ENCODE measurements at places on chromosomes 11 and 22.

- DNase-seq: no peak
Observed at GRCh38 chr11:119782006-119782738, 53.2 kb upstream of the NECTIN1 start.

DNA sequence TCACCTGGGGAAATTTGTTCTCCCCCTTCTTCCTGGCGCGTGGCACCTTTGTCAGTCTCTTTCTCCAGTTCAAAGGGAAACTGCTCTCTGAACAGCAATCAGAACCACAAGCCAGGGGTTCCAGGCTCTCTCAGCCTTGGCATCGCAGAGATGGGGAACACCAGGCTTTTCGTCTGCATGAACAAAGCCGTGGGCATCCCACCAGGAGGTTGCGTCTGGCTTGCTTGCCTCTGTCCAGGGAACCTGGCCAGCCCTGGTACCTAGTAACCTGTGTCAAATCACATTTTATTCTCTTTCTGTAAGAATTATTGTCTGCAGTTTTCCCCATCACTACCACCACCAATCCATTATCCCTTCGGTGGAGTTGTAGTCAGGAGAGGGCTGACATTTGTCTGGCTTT is 107.0 kb downstream of the WNT7B start:
- DNase-seq: no peak

DNA sequence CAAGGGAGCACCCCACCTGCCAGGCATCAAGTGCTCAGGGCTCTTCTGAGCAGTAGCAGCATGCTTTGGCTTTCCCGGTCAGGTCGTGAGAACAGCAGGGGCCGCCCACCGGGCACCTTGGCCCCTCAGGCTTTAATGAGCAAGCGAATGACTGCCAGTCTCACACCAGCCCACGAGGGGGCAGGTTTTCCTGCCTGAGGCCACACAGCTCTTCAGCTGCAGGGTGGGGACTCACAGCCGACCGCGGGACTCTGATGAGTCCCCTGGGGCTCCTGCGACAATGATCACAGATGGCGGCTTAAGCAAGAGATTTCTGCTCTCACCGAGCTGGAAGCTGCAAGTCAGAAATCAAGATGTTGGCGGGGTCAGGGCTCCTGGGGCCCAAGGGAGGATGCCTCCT is 14.3 kb upstream of the FGF19 start:
- no peak for DNase-seq

DNA sequence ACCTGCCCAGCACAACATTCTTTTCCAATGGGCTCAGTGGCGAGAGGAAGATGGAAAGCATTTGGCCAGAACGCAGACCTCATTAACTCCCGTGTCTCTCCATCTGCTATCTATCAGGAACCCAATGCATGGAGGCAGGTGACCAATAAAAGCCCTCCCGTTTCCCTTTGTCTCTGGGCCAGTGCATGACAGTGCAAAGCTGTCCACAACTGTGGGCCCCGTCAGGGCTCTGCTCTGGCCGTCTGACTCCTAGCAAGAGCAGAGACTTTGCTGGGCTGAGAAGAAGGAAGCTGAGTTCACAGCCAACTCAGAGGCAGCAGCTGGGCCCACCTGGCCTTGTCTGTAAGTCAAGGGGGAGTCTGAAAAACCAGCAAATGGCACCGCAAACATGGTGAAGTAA is 177.8 kb downstream of the TENM4 start:
- no peak for DNase-seq

DNA sequence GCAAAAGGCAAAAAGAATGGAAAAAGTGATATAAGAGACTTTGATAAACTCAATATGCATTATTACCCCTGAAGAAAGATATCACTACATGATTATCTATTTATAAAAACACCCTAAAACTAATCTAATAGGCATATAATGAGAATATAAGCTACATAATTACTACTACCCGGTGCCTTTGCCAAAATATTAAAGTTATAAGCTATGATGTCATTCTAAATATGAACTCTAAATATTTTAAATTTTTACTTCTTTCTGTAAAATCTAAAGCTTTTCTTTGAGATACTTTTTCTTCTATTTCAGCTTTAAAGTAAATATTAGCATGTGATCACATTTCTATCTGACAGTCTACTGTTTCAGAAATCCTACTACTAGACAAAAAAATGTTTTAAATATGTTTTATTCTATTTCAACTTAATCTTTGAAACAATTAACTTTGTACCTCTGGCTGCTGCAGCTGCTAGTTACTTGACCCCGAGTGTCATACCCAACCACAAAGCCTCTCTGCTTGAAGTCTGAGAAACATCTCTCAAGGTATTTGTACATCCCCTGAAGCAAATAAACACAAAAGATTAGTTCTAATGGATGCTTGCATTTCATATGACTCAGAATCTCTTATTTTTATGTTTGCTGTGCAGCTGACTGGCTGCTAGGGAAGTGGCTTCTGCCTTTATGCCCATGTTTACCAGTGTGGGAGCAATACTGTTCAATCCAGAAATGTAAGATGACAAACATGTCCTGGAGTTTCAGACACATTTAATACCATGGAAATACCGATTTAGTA is 26.8 kb downstream of the PGM2L1 start:
- DNase-seq: no peak

- no peak for DNase-seq
Observed at GRCh38 chr11:22703591-22703990, 37.2 kb downstream of the GAS2 start.

DNA sequence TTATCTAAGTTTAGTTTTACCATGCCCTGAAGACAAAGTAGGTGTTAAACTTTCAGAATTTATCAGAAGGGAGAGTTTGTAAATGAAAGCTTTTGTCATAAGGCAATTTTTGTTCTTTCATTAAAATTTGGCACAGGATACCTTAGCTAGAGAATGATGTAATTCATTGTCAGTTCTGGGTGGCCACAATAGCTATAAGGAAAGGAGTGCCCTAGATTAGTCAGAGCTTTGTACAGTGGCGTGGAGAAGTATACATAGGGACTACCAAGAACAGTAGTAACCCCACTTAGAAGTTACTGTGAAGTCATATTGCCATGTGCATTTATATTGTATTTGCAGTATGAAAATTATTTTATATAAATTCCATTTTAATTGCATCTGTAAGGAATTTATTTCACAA is 126.3 kb upstream of the CARD18 start:
- DNase-seq: no peak

- DNase-seq: no peak
Observed at GRCh38 chr11:92264350-92264749, 39.7 kb downstream of the FAT3 start.

DNA sequence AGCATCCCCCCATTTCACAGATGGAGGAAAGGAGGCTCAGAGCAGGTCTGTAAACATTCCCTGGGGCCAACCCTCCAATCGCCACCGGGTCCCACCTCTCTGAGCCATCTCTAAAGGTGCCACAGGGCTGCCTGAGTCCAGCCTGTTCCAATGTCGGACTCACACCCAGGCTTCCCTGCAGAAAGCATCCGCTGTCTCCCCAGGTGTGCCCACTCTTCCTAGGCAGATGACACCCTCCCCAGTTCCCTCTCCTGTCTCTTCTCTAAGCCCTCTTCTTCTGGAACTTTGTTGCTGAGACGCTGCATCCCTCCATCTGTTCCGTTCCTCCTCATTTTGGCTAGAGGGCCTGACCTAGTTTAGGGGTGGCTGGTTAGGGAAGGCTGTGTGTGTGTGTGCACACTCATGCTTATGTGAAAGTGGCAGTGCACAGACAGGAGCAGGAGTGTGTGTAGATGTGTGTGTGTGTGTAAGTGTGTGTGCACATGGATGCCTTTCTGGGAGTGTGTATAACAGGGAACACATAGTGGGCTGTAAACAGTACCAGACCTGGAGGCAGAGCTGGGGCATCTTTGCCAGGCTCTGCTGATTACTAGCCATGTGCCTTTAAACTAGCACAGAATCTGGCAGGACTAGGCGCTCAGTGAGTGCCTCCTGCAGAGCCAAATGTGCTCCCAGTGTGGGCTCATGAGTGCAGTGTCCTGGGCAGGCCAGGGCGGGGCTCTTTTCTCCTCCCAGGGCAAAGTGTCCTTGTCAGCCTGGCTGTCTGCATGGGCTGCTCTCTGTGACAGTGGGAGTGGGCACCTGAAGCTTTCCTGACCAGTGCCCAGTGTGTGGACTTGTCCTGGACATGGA is 77.3 kb upstream of the NECTIN1 start:
- no peak for DNase-seq

- no peak for DNase-seq
Observed at GRCh38 chr11:57131080-57131790, 50.5 kb upstream of the LRRC55 start.

DNA sequence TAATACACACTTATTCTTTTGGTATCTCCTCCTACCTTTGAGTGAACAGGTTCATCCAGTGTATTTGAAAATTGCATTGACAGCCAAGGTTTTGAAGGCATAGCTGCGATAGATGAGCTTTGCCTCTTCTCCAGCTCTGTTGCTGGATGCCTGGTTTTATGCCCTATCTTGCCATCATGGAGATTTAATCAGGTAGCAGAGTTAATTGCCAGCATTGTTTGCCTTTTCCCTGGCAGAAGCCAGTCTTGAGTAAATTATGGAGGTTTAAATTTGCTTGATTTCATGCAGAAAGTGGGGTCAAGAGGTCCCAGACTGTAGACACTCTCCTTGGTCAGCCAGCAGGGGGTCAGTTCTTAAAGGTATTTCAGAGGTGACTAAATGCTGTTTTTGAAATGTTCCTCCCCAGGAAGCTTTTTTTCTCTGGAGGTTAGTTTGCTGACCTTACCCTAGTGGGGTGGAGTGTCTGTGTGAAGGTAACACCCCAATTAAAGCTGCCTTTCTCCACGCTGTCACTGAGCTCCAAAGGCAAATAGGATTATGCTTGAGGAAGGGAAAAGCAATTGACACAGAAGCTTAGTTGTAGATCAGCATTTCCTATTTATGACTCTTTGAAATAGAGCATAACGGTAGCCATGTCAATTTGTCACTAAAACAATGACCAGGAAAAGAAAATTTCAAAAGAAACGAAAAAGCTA is 96.0 kb downstream of the EXT2 start:
- no peak for DNase-seq

GRCh38 chr22:48894804-48895250 is 932.8 kb downstream of the BRD1 start:
- DNase-seq: no peak

GRCh38 chr11:134572741-134573675 is 161.0 kb upstream of the B3GAT1 start:
- DNase-seq: no peak

- DNase-seq: no peak
Observed at GRCh38 chr22:43470253-43470652, 58.4 kb downstream of the MPPED1 start.

GRCh38 chr22:40898850-40899357 is 37.0 kb upstream of the DNAJB7 start:
- DNase-seq: no peak

DNA sequence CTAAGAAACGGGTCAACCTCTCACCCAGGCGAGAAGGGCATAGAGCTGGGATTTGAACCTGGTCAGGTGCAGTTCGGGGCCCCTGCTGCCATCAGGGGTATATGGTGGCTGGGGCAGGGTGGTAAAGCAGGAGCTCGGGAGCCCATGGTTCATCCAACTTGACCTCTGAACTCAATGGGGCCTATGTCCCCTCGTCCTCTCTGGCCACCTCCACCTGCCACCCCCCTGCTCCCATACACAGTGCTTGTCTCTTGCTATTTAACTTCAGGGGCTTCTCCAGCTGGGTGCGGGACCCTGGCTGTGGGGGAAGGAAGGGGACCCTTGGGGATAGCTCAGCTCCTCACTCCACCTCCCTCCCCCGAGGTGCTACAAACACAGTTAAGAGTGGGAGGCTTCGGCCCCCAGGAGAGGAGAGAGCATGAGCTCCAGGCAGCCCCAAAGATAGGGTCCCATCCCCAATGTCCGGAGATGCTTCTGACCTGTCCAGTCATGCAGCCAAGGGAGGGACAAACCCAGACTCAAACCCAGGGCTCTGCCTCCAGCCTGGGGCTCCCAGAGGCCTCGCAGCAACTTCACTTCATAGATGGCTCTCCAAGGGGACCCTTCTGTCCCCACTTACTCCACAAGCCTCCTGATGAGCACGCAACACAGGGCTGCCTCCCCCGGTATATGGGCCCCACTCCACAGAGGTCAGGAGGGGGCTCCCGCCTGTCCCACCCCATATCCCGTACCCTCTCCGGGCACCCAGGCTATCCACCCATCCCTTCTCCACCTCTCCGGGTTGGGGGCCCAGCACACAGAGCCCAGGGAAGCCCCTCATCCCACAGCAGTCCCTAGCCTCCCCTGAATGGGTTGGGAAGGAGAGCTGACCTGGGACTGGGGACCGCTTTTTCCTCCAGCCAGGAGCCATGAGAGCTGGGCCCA is 712 bp downstream of the IL2RB start:
- DNase-seq: no peak

GRCh38 chr11:78801161-78801884 is 226.7 kb upstream of the NARS2 start:
- no peak for DNase-seq

GRCh38 chr22:49278340-49278739 is 549.3 kb downstream of the BRD1 start:
- DNase-seq: no peak

GRCh38 chr22:49992921-49993648 is 19.5 kb downstream of the IL17REL start:
- peak; percentile 55 for DNase-seq

DNA sequence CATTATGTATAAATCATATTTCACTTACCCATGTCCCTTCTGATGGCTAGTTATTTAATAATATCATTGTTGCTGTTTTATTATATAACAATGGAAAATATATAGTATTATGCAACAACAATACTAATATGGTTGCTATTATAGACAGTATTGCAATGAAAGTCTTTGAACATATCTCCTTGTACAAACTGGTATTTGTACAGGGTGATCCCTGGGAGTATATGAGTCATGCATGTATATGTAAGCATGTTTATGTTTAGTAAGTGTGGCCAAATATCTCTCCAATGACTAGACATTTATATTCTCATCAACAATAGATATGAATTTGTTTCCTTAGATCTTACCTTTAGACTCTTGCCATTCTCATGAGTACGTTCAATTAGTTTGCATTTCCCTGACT is 55.9 kb downstream of the KCNC1 start:
- no peak for DNase-seq

GRCh38 chr11:38323961-38324761 is 1726.1 kb upstream of the RAG2 start:
- no peak for DNase-seq

DNA sequence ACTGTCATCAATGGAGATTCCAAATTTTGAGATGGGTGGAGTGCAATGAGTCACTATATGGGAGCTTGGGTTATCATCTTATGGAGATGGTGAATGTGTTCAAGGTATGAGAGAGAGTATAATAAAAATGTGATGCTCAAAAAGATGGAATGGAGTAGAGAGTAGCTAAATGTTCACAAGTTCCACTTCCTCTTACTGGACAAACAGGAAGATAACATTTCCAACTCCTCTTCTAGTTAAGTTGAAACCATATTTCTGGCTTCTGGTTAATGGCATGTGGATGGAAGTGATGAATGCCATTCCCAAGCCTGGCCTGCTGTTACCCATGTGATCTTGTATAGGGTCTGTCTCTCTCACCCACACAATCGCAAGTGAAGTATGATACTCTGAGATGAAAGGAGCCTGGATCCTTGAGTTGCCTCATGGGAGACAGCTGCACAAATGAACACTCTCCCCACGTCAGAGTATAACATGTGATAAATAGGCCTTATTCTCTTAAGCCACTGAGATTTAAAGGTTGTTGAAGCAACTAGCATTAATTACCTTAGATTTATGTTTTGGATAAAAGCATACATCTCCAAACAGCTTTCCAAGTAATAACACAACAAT is 111.0 kb downstream of the RAB38 start:
- no peak for DNase-seq
